Fibroblast of skin of abdomen (primary cell): ENCODE measurements at places on chromosomes 3 and 15.

DNA sequence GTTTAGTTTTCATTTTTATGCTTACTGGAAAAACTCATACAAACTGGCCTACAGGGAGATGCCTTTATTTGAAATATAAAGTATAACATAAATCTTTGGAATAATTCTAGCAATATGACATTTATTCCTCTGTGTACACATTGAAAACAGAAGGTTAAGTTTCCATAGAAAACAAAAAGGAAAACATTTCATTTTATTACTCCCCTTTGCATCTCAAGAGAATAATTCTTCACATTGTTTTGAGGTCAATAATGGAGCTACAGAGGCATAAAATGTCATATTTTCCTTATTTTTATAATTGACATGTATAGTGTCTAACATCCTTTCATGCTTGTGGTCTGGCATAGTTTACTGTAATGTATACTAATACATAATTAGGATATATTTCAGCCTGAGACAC is 187.6 kb upstream of the AGTR1 start:
- peak; percentile 32 for DNase-seq

DNA sequence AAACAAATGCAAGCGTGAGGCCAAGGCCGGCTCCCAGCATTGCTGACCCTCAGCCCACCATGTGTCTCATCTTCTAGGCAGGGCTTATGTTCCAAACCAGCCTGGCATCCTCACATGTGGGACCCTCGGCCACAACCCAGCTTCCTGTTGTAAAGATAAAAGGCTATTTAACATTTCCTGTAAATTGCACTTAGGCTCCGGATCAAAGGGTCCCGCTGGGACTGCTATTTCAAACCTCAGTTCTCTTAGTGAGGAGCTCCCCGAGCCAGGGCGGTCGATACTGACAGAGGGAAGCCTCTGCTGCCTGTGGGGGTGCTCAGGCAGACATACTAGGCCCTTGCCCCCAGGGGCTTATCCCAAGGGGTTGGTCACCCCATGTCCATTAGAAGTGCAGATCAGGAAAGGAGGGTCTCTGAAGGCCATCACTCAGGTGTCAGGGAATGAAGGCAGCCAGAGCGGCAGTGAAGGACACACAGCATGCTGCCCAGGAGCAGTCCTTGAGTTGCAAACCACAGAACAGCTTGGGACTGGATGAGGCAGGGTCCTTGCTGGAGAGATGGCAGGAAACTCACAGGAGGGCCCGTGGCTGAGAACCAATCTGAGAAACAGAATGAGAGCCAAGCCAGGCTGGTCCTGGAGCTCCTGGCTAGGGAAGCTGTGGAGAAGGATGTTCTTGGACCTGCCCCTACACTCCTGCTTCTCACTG is 239.9 kb downstream of the TLE3 start:
- DNase-seq = no peak

- no peak for DNase-seq
These were observed 2.3 kb upstream of the DLL4 start for GRCh38 chr15:40926659-40927494.

DNA sequence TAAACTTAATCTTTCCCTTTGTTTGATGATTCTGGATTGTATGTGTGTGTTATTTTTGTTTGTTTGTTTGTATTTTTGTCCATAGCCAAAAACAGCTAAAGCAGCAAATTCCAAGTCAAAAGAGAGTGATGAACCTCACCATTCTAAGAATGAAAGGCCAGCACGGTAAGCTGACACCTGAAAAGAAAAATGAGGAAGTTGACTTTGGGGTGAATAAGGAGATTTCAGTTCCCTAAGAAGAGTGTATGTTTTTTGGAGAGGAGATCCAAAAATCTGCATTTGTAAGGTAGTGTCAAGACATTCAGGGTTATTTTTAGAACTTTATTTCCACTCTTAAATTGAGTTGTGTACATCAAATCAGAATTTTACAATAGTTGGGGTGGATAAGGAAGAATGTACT is 52.3 kb upstream of the UTS2B start:
- DNase-seq = no peak

DNA sequence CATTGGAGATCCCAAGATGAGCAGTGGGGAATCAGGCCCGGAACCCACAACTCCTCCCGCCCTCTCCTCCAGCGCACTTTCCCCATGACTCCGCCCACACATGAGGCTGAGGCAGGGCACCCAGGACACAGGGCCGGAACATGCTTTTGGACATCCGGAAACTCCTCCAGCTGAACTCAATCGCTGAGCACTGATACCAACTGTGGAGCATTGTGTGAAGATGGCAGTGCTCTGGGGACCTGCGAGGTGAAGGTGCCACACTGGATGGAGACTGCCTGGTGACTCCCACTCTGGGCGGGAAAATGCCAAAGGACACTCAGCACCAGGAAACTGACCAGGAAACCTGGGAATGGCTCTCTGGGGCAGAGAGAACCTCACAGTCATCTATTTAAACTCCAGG is 189.1 kb downstream of the FAM43A start:
- no peak for DNase-seq

GRCh38 chr3:168981396-168981795 is 682.1 kb downstream of the MECOM start:
- DNase-seq = no peak

GRCh38 chr3:139198929-139199328 is 144.9 kb upstream of the MRPS22 start:
- DNase-seq = no peak
